GM13977 (cell line): ENCODE measurements at places on chromosomes 5 and 9.

- no peak for DNase-seq
Observed at GRCh38 chr5:117455236-117456233, 880.9 kb upstream of the SEMA6A start.

GRCh38 chr5:1138445-1139245, 26.8 kb upstream of the SLC12A7 start:
- DNase-seq: no peak

GRCh38 chr9:124261736-124262648, 4.2 kb downstream of the NEK6 start:
- DNase-seq: no peak

DNA sequence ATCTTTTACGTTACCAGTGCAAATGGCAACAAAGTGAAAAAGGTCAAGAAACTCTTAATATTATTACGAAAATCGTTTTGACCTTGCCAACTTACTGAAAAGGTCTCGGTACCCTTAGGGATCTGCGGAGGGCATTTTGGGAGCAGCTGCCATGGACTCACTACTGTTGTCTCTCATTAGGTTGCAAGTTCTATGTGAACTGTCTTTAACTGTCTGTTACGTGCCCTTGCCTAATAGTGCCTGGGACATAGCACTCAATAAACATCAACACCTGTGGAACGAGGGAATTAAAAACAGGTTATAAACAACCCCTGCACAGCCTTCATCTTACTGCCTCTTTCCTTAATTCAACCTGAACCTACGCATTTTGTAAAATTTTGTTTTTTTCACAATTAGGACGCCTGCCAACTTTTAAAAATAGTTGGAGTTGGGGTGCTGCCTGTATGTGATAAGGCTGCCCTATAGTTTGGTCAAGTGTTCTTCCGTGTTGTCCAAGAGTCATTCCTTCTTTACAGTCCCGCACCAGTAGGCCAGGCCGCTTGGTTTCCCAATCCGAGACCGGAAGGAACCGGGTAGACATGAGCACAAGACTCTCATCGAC, 527 bp upstream of the SREK1 start:
- no peak for DNase-seq

DNA sequence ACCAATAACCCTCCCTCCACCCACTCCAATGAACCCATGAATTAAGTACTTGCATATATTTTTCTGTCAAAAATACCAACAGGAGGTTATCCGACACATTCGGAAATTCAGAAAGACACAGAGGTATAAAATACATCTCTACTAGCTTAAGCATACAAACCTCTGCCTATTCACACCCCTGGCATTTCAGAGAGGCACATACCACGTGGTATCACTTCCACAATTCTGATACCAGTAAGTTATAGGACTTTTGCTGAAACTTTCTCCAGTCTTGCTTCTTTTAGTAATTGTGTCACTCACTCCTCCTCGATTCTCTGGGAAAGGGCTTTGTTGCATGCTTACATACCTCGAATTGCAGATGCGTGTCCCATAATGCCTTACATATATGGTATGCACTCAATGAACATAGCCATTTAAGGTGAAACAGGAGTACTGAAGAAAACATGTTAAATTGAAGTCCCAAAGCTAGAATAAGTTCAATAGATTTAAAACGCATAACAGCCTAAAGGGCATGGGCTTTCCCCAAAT, 58.1 kb downstream of the TLE1 start:
- DNase-seq: no peak
